ENCODE measurements at places on chromosomes 16 and 17.

DNA sequence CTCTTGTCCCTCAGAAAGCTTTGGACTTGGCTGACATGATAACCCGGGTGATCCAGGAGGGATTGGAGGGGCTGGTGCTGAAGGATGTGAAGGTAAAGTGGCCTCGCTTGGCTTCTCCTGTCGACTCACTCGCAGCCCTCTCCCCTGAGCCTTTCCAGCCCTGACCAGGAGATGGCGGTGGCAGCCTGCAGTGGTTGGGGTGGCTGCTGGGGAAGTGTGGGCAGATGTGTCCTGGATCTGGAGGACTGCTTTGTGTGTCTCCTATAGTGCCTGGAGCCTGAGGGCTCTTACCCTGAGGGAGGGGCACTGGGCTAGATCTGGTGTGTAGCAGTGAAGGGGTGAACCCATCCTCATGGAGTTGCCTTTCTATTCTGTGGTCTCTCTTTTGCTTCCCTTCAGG lies 17.9 kb downstream of the LIG3 start:
- peak; percentile 65 for DNase-seq

DNA sequence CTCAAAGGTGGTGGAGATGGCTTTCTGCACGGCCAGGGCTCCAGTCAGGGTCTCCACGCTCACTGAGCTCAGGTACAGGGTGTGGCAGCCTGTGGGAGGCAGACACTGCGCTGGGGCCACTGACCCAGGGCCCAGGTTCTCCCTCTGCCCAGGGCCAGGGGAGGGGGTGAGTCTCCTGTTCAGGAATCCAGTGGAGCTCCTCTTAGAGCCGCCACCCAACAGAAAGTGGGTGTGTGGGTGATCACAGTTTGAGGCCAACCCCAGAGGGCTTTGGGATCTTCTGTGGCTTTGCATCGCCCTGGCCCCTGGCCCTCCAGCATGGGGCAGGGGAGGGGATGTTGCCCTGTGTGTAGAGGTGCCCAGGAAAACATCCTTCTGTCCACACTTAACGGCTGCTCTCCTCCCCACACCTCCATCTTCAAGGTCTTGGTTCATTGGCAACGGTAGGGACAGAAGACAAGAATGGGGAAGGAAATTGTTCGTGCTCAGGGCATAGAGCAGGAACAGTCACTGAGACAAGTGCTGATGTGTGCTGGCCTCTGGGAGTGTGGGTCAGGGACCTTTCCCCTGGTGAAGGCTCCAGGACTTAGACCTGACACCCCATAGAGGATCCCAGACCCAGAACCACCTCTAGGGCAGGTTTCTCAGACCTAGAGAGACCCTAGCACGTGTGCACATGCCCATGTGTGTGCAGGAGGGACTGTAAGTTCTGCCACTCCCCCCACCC lies 21.5 kb downstream of the TNS4 start:
- no peak for DNase-seq

GRCh38 chr17:57751348-57751971 lies 6.4 kb upstream of the CCDC182 start:
- no peak for DNase-seq

- no peak for DNase-seq
Observed at GRCh38 chr16:10045291-10045775, 136.9 kb downstream of the GRIN2A start.

- no peak for DNase-seq
Observed at GRCh38 chr16:2586901-2587480, 49.2 kb downstream of the PDPK1 start.

DNA sequence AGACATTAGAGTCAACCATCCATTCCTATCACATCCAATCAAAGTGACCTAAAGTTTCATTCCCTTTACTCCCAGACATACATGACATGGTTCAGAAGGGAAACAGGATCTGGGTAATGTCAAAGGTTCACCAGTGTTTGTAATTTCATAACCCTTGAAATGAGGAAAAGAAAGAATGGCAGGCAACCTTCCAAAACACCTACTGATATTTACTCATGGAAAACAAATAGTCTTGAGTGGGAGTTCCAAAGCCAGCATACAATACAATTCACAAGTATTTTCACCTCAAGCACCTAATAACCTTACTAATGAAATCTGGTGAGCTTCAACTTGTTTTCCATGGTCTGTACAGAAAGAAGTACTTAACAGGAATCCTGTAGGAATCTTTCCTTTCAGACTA lies 72.5 kb upstream of the AXIN2 start:
- no peak for DNase-seq

GRCh38 chr17:72053449-72053848 lies 67.4 kb upstream of the SOX9 start:
- no peak for DNase-seq

- no peak for DNase-seq
Observed at GRCh38 chr17:79399610-79400144, 211.2 kb downstream of the RBFOX3 start.

DNA sequence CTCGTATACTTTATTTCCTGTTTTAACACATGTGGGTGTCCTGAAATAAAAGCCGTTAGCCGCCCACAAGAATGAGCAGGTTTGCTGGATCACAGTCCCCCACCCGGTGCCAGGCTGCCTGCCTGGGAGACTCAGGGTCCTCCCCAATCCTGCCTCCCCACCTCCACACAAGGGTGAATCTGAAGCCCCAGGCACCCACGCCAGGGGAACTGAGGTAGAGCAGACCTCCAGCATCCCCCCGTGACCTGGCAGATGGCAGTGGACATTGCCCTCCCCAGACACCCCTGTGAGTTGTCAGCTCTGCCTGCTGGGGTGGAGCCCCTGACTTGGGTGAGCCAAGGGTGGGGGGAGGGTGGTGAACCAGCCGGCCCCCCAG lies 114.8 kb downstream of the METRNL start:
- no peak for DNase-seq

- no peak for DNase-seq
Observed at GRCh38 chr16:66325717-66326376, 40.6 kb upstream of the CDH5 start.

DNA sequence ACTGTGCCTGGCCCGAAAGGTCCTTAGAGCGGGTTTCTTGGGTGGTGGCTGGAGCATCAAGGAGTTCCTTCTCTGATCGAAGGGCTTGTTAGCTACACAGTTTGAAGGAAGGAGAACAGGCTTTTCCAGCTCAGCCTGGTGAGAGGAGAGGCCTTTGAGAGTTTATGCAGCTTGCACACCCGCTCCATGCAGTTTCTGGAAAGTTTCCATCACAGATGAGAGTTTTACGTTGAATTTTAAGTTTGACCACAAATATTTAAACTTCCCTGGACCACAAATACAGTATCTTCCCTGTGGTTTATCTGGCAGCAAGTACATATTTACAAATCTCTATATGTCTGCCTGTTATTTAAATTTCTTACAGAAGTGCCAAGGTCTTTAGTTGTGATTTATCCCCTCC lies 56.8 kb downstream of the HIC1 start:
- no peak for DNase-seq

- peak; percentile 53 for DNase-seq
Observed at GRCh38 chr17:76385892-76386786, 1.7 kb downstream of the SPHK1 start.

GRCh38 chr16:85259115-85259831 lies 147.0 kb upstream of the CIBAR2 start:
- no peak for DNase-seq

DNA sequence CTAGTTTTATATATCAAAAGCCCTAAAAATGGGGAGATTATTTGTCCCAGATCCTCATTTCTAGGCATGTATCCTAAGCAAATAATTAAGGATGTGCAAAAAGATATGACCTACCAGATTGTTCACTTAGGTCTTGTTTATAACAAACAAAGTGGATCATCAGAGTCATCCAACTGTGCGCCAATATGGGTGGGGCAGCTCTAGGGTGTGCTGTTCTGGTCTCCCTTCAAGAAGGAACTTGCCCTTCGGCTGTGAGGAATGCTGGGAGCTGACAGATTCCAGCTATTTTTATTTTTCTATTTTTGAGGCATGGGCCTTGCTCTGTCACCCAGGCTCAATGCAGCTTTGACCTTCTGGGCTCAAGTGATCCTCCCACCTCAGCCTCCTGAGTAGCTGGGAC lies 13.8 kb downstream of the CHP2 start:
- DNase-seq, result no peak

DNA sequence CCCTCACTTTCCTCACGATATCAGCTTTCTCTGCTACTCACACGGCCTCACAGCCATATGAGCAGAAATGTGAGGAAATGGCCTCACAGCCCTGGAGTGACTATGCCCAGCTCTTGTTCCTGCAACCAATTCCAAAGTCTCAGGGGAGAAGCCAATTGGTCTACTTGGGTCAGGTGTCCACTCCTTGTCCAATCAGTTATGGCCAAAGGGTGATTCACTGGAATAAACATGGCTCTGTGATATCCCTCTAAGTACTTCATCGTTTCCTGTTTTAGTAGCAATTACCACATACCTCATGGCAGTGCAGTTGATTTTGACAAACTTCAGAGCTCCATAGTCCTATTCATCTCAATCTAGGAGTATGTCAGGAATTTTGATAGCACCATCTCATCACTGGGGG lies 195.4 kb downstream of the KATNIP start:
- DNase-seq, result no peak

DNA sequence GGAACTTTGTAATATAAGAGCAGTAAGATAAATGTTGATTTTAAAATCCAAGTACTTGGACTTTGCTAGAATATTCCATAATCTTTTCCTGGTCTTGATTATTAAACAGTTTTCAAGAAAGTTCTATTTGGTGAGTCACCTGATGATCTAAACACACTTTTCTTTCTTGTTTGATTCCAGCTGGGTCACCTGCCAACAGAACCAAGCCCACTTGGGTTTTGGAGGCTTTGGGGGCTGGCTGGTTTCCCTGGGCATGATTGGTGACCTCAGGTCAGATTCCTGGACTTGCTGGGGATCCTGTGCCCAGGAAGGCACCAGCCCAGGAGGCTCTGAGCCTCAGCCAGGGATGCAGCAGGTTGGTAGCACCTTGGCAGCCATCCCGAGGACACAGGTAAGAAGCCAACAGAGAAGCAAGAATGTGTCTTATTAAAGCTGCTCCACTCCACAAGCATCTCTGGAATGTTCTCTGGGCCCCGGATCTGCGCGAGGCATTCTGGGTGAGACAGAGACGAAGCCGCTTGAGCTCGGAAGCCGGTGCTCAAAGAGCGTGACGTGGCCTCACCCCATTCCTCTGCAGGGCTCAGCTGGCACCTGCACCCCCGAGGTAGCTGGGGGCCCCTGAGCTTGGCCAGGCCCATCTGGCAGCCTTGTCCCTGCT lies 3.1 kb upstream of the TEX19 start:
- no peak for DNase-seq

DNA sequence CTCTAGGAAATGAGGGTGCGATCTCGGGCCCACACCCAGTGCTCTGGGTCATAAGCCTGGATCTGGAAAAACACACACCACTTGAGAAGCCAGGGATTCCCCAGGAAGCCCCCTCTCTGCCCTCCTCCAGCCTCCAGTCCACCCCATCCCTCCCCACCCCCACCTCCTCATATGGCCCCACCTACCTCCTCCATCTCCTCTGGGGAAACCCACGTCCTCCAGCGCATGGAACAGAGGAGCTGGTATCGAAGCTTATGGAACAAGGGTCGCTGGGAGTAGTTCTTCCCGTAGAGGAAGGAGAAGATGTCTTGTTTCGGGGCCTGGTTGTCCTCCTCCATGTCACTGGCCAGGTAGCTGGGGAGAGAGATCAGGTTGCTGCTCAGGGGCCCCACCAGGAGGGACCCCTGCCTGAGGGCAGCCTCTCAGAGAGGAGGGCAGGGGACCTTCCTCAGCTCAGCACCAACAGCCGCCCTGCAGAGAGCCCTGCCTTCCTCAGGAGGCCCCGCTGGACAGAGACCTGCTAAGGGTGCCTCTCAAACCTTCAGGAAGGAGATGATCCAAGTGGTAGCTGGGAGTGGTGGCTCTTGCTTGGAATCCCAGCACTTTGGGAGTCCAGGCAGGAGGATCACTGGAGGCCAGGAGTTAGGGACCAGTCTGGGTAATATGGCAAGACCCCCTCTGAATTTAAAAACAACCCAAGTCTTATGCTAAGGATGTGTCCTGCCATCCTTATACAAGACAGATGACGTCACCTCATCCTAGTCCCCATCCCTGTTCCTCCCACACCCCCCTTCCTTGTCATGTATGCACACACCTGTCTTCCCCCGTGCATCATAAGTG lies 5.0 kb downstream of the SPDYE4 start:
- no peak for DNase-seq

DNA sequence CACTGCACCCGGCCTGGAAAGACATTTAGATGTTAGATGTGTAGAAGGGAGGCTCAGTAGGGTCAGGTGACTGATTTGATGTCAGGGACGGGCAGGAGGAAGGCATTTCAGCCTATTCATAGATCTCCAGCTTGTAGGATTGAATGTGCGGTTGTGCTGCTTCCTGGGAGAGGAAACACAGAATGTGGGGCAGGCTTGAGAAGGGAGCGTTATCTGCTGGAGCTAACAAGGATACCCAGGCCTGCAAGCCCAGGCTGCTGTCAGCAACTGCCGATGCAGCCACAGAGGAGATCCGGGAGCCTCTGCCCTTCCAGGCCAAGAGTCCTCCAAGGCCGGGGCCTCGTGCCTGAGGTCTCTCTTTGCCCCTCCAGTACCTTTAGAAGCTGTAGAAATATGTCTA lies 205.6 kb downstream of the SPECC1 start:
- DNase-seq, result no peak

DNA sequence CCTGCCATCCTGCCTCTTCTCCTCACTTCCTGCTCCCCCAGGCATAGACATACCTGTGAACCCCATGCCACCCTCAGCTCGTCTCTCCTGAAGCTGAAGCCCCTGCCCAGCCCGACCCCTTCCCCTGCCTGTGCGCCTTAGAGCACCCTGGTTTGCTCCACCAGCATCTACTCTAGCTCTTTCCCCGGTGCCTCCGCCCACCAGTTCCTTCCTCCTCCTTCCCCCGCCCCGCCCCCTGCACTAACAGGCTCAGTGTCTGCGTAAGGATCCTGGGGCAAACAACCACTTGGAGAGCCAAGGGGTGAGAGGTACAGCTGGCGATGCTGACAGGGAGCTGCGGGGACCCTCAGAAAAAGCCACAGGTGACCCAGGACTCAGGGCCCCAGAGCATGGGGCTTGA lies 1.9 kb downstream of the GPR142 start:
- DNase-seq, result peak; percentile 25

DNA sequence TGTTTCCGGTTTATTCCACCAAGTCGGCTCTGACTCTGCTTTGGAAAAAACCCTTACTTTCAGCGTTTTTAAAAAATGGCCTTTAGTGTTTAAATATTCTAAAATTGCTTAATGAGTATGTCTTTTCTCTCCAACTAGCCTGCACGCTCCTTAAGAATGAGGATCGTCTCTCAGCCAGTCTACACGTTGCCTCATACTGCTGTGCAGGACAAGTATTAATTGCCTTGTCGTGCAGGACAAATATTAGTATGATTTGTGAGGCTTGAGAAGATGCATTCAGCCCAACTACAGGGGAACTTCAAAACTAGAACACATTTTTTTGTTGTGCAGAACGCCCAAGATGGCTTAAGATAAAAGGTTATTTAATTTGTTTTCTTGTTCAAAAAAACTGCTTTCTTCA lies 61.2 kb downstream of the MARCHF10 start:
- no peak for DNase-seq

DNA sequence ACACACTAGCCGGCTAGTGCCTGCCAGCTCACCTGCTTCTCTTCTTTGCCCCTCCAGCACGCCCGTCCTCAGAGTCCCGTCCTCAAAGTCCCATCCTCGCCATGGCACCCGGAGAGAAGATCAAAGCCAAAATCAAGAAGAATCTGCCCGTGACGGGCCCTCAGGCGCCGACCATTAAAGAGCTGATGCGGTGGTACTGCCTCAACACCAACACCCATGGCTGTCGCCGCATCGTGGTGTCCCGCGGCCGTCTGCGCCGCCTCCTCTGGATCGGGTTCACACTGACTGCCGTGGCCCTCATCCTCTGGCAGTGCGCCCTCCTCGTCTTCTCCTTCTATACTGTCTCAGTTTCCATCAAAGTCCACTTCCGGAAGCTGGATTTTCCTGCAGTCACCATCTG lies 3.6 kb downstream of the SCNN1G start:
- DNase-seq, result no peak
